ENCODE measurements at places on chromosomes 3 and 15.

- no peak for DNase-seq
These were observed 32.7 kb downstream of the UBXN7 start for GRCh38 chr3:196399485-196399945.

- no peak for DNase-seq
These were observed 20.7 kb downstream of the CCDC12 start for GRCh38 chr3:46955801-46956259.

GRCh38 chr3:140207541-140207940 lies 272.6 kb downstream of the CLSTN2 start:
- no peak for DNase-seq

DNA sequence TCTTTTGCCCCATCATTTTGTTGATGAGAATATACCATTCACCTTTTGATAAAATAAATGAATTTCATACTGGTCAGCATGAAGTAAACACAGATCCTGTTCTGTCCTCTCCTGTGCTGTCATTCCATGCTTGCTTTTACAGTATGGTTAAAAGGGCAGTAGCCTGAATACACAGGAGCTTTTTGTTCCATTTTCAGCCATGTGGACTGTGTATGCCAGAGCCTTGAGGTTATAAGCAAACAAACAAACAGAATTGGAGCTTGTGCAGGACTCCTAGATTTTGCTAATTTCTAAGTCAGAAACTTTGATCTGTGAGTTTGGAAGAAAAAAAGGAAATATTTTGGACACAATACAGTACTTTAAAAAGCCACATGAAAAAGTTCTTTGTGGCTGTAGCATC lies 91.9 kb downstream of the LRRC28 start:
- DNase-seq = no peak

DNA sequence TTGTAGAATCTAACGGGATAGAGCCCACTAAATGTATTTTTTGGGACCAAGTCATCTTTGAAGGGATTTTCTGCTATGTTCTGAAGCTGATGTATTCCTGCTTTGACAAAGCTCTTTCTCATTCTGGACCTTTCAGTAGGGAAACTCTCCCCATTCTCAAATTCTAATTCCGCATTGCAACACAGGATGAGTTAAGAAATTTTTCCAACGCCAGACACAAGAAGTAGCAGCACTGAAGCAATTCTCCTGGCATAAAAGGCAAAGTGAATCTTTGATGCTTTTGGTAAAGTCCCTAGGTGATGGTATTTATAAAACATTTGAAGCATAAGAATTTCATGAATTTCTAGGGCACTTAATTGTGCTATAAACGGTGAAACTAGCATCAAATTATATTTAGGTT lies 76.8 kb downstream of the ZPLD1 start:
- DNase-seq = no peak

GRCh38 chr3:140557476-140557875 lies 120.4 kb upstream of the TRIM42 start:
- DNase-seq = no peak

DNA sequence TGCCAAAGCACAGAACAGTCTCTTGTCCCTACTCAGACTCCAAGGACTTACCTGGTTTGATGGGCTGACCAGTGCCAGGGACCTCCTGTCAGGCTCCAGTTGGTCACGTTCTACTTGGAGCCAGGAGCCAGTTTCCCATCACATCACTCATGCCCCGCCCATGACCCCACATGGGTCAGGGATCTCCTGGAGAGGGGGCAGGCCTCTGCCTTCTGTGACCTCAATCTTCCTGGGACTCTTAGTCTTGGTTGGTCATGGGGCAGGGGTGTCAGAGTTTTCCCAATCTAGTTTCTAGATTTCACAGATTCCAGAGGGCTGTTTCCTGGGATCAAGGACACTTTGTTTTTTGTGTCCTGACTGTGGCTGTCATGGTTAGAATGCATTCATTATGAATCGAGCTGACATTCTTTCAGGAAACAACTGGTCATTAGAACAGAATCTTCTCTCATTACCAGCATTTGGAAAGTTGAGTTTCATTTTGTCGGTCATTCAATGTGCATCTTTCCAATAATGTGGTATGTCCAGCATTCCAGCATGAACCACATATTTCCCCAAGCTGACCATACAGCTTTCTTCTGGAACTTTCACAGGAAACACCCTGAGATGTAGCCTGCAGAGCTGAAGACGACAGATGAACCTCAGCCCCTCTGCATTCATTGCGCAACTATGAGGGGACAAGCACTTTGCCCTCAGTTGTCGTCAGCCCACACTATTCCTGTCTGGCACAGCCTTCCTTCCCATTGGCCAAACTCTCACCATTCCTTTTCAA lies 19.8 kb downstream of the CYP19A1 start:
- no peak for DNase-seq

DNA sequence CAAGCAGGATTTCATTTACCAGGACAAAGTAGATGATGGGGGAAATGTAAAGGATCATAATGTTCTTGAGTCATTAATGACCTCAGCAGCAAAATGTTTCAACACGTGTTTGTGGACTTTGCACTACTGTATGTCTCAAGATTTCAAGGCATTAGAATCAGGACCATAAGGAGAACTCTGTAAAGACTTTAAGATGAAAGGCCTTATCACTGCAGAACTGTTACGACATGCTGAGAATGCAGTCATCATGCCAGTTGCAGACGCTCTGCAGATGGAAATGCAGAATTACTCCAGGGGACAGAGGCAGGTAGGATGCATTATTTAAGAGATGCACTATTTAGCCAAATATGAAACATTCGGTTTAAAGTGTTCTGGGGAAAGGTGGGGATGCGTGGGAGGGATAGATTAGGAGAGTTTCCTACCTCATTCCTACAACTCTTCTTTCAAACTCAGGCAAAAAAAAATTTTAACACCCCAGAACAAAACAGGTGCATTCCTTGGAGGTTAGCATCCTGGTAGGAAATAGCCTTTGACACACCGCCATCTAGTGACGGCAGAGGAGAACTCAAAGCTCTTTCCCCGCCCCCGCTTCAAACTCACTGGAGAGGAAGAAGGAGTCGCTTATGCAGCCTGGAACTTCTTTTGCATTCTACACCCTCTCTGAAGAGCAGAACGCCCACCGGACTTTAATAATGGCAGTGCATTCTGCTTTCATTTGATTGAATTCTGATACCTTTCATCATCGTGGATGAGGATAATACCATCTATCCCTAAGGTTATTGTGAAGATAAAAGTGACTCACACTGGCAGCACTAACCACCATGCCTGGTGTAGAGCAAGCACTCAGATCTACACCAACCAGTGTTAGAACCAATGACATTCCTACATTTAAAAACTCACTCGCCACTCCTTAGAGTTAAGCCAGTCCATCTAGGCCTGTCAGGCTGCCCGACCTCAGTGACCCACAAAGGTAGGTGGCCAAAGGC lies 43.1 kb upstream of the TOPAZ1 start:
- DNase-seq = peak; percentile 73

- DNase-seq = no peak
These were observed 82.3 kb upstream of the RNU6-1 start for GRCh38 chr15:67922106-67922675.

- DNase-seq = no peak
These were observed 177.5 kb downstream of the FNDC3B start for GRCh38 chr3:172216911-172217310.

DNA sequence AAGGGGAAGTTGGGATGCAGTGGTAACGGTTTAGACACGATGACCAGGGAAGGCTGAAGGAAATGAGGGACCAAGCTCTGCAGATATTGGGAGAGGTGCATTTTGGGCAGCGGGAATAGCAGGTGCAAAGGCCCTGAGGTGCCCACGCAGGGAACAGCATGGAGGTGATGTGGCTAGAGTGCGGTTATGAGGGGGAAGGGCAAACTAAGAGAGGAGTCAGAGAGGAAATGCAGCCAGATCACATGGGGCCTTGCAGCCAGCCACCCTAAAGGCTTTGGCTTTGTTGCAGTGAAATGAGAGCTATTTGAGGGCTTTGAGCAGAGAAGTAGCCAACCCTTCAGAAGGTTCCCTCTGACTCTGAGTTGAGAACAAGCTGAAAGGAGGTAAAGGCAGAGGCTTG lies 2.6 kb downstream of the SPATA12 start:
- DNase-seq = no peak

- DNase-seq = no peak
These were observed 12.3 kb downstream of the CA12 start for GRCh38 chr15:63369296-63369695.

DNA sequence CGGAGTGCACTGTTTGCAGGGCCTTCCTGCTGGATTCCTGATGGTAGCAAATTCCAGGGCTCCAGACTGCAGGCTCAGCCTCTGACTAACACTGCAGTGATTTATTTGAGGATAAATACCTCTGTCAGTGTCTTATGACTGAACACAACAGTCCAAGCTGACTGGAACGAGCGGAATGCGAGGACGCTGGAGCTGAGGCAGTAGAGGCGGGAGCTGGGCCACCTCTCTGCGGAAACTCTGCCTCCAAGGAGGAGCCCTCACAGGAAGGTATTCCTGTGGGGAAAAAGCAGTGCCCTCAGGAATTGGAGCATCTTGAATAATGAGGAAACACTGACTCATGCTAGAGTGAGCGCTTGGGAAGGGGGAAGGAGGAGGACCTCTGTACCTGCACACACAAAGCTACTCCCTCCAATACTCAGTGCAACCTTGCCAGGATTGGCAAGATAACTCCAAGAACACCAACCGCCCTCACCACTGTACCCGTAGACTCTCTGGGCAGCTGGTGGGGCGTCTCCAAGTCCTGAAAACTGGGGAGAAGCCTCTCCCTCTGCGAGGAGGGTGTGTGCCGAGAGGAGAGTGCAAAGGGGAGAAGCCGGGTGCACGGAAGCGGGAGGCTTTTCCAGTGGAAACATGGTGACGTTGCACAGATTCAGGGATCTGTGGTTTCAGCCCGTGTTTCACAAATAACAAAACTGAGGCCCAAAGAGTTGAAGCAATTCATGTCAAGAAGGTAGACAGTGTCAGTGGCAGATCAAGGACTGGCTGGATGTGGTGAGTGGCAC lies 43.0 kb downstream of the VGLL4 start:
- DNase-seq = peak; percentile 77

DNA sequence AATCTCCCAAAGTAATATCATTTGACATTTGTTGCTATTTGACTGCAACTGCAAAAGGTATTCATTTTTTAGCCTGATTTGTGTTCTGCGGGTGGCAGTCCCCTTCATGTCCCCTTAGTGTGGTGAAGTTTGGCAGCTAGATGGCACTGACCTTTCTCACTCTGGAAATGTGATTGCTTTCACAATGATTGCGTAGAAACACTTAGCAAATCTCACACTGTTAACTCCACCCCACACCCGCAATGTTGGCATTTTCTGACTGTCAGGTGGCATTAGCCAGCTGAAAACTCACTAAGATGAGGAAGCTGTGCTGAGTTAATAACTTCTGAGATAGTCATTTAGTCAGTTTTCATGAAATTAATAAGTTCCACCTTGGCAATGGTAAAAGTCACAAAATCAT lies 76.9 kb downstream of the TRIM69 start:
- no peak for DNase-seq

DNA sequence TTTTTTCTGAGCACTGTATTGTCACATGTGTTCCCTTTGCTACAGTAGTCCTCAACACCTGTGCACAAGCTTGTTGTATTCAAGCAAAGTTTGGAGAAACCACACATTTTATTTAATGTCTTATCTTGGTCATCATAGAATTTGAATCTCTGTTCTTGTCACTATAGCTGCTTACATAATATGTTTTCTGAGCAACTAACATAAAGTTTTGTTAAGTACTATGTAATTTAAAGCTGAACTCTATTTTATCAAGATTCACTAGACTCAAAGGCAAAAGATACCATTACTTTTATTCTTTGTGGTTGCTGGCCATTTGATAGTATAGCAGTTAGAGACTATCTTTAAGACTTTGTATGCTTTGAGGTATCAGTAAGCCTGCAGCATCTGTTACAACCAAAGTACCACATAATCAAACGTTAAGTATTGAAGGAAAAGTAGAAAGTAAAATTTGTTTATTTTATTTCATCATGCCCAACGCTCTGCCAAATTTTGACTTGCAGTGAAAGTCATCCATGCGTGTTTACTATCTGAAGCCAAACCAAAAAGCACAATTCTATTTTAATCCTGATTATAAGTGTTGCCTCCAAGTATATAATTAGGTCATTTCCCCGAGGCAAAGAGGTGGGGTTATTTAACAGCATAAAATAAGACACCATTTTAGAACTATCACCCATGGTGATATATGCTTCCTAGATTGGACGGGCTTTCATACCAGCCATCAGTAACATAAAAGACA lies 10.3 kb upstream of the ABHD10 start:
- no peak for DNase-seq

Data from right hindlimb (tissue), 1 donor.